Stimulated activated CD8-positive, alpha-beta memory T cell treated with anti-CD3 and anti-CD28 coated beads, Interleukin-15, amount 100 ng/mL, for 1 hour (primary cell): ENCODE measurements at places on chromosomes 5 and 9.

DNA sequence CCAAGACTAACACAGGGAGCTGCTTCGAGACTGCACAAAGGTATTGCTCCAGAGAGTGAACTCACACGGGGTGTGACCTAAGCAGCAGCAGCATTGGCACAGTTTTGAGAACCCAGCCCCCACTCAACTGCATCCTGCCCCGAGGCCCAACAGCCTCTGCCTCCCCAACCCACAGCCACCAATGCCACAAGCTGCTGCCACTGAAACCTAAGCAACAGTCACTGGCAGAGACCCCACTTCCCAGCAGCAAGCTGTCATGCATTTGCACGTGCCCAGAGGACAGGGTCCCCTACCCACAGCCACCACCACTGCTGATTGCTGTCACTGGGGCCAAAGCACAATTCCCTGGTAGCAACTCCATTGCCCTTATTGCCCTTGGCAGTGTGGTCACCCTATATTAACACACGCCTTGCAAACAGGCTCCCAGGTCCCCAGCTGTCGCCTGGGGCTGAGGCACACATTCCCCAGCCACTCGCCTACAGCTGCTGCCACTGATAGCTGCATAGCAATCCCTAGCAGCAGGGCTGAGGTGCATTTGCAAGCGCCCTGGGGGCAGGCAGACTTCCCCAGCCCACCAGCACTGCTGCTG is 141.0 kb downstream of the AGTPBP1 start:
- DNase-seq: no peak

DNA sequence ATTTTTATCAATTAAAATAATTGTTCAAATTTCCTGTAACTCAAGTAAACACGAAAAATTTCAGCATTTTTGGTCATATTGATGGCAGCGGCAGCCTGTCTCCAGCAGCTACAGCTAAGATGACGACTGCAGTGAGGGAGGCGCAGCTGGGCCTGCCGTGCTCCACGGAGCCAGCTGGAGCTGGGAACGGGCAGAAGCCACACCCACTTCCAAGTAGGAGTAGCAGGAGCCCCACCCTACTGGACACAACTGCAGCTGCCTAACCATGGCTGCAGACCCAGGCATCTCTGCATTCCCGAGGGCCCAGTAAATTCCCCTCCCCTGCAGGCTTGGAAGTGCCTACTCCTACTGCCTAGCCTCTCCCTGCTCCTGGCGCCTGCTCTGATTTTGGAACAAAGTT is 2031.7 kb downstream of the EFNA5 start:
- no peak for DNase-seq

DNA sequence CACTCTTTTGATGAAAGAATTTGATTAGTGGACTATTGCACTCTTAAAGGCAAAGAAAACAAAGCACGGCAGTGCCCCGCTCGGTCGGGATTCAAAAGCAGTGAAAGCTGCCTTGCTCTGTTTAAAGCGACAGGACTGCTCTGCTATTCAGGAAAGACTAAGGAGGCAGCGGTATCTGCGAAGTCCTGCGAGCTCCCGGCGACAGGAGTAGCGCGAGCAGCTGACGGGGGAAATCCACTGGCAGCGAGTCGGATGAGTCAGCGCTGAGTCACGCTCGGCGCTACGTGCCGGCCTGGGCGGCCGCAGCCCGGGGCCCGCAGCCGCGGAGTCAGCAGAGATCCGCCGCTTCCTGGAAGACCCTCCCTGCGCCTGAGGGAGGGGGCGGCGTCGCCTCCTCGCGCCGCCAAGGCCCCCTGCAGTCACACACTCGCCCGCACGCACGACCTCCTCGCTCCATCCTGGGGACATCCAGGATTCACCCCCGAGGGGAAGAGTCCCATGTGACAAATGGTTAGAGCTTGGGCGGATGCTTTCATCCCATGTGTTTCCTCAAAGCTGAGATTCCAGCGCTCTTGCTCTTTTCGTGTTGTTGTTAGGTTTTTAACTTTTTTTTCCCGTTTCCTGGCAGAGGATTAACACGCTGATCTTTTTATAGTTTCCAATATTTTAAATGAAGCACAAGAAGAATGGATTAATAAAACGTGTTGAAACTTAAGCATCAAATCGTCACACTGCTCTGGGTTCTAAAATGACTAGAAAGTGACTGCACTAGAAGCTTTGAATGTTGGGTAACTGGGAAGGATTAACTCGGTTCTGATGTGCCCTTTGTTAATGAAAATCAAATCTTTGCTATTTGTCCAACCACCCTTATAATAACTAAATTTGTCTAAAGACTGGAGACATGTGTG is 102.5 kb downstream of the ARRDC3 start:
- DNase-seq: peak; percentile 69

- DNase-seq: no peak
These were observed 9.8 kb downstream of the CD74 start for GRCh38 chr5:150402901-150403342.

- DNase-seq: no peak
These were observed 2.0 kb downstream of the EIF4EBP3 start for GRCh38 chr5:140549237-140550144.

DNA sequence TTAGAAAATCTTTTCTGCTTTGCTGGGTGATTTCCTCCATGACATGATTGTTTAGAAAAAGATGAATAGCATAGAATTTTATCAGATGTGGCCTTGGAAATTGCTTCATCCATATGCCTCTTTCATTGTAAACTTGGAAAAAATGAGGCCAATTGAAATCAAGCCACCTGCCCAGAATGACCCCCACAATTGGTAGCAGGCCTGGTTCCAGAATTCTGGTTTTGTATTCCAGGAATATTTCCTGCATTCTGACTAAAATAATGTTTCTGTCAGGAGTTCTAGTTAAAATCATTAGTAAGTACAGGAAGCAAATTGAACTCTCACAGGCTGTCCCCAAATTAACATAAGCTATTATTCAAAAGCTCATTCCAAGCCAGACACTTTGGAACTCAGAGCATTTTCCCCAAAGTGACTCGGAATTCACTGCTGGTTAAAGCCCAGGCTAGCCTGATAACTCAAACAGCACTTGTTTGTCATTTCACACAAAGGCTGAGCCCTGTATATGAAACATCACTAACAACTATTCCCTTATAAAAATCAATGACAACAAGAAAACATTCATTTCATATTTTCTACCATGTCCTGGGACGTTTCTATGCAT is 75.1 kb upstream of the ADCY2 start:
- DNase-seq: no peak

GRCh38 chr5:96993760-96994159 is 57.9 kb downstream of the LNPEP start:
- DNase-seq: no peak

- no peak for DNase-seq
These were observed 215.7 kb upstream of the ELL2 start for GRCh38 chr5:96177303-96177869.

DNA sequence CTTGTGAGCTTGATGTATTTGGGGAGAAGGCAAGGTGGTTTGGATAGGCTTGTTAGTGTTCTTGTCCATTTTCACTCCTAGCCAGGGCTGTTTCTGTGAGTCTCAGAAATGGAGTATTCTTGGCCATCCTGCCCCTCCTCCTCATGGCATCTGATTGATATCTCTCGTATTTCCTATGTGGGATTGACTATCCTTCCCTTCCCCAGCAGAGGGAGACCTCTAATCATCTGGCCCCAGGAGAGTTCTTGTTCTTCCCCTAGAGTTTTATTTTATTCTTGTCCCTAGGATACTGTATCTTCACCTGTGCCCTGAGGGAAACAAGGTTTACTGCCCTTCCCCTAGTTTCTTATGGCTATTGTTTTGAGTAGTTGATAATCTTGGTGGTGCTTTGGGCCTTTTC is 114.4 kb downstream of the VPS13A start:
- DNase-seq: no peak

GRCh38 chr9:130346431-130346830 is 80.9 kb downstream of the HMCN2 start:
- DNase-seq: no peak

GRCh38 chr5:144092508-144092907 is 78.0 kb downstream of the YIPF5 start:
- DNase-seq: no peak

DNA sequence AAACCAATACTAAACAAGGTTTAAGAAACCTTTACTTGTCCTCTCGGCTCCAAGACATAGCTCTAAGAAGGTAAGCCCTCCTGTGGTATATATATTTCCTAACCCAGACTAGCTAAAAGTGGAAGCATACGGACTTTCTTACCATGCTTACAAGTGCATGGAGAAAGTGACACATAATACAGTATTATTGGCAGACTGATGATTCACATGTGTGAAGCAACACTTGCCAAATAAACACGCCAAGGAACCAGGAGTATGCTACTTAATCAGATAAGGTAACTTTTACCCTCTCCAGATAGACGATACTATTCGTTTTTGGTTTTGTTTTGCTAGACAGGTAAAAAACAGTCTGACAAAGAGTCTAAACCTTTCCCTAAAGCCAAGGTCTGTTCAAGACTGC is 264.1 kb downstream of the MLLT3 start:
- no peak for DNase-seq

DNA sequence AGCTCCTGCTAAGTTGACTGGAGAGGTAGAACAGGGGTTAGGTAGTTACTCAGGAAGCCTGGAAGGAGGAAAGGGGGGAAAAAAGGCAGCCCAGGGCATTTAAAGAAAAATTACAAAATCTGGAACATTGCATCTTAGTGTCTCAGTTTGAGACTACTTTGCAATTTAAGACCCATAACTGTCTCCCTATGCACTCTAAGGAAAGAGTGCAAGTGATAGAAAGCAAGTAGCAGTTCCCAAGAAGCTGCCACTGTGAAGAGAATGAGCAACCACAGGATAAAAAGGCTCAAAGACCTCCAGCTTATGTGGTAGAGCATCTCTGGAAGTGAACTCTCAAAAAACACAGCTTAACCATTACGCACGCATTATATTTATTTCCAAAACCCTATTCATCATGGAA is 141.8 kb downstream of the SLCO4C1 start:
- no peak for DNase-seq

GRCh38 chr5:172002310-172002709 is 4.1 kb downstream of the FBXW11 start:
- DNase-seq: no peak

DNA sequence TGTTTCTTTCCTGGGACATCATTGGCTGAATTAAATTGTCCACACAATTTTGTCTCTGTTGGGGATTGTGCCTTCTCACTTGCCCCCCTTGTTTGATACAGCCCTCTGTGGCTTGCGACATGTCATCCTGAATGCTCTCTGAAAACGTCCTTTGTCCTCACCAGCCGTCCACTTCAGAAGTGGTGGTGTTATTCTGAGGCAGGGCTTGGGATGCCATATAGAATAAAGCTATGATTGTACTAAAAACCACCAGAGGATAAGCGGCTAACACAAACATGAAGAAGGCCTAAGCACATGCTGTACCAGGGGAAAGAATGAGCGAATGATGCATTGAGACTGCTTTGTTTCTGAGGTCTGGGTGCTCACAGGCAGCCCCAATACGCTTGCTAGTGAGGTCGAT is 3.5 kb upstream of the SNX30 start:
- no peak for DNase-seq

DNA sequence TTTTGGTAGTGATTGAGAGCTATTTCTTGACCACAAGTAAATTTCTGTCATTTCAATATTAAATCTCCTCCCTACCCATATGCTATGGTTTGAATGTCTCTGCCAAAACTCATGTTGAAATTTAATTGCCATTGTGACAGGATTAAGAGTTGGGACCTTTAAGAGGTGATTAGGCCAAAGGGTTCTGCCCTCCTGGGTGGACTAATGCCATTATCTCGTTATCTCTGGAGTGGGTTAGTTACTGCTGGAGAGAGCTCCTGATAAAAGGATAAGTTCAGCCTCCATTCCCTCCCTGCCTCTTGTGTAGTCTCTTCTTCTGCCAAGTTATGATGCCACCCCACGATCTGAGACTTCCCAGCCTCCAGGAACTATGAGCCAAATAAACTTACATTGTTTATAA is 3.6 kb upstream of the DRD1 start:
- DNase-seq: no peak

DNA sequence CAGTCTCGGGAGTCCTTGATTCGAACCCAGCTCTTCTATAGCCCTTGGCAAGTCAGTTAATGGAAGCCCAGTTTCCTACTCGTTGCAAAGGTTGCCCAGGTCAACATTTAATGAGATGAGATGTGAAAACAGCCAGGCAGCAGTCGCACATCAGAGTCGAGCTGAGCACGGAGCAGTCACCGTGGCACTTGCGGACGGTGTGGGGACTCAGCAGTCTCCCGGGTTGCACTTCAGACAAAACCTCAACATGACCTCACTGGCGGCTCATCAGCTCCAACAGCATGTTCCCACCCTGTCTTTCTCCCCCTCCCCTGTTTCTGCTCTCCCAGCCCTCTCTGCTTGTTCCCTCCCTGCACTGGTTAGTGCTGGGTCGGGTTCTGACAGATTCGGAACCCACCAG is 35.8 kb downstream of the UBE2QL1 start:
- DNase-seq: no peak

- no peak for DNase-seq
These were observed 8.8 kb downstream of the RXRA start for GRCh38 chr9:134335061-134335460.
